Mucosa of descending colon (tissue), 3 donors: ENCODE measurements at places on chromosomes 1 and 21. TPM values are rescaled to one million over a fixed set of nuclear protein-coding genes. Genes with fewer than 3 reads are reported as not detected.

DNA sequence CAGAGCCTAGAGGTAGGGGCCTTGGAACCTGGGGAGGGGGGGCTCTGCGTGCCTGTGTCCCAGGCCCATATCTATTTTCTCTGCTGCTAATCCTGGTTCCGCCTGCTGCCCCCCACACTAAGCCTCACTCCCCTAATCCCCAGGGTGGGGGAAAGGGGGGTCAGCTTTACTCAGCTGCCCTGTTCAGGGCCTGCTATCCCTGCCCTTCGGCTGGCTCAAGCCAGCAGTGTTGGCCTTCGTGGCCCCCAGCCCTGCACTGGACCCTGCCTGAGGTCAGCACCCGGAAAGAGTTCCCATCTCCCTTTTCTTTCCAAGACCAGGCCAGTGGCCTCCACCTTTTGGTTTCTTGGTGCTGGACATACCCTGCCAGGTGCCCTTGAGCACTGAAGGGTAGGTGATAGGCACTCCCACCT is 8.4 kb downstream of the ZBTB7B start:
- no peak for DNase-seq

DNA sequence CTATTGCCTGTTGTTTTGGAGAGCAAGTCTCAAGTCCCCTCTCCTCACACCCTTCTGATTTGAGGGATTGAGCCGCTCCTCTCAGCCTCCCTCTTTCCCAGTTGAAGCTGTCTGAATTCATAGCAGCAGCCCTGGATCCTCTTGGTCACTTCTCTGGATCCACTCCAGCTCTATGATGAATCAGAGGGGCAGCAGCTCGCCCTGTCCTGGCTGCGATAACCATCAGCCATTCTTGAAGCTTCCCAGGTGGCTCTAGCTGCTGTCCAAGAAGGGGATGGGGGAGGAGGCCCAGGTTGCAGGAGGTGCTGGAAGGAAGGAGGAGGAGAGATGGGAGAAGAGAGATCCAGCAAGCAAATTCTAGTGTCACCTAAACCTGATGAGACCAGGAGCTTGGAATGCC is 31.3 kb downstream of the WNT4 start:
- no peak for DNase-seq

- DNase-seq, result no peak
Measured at GRCh38 chr1:11071463-11072215, 11.8 kb upstream of the SRM start.

GRCh38 chr1:38546636-38547035 is 312.9 kb downstream of the RRAGC start:
- DNase-seq, result no peak

GRCh38 chr1:207134581-207134980 is 30.5 kb downstream of the C4BPA start:
- no peak for DNase-seq

- DNase-seq, result no peak
Measured at GRCh38 chr21:39182484-39183271, 573 bp downstream of the PSMG1 start.

GRCh38 chr1:94966033-94966432 is 39.1 kb upstream of the CNN3 start:
- no peak for DNase-seq

- no peak for DNase-seq
Measured at GRCh38 chr1:64231153-64231552, 27.7 kb downstream of the UBE2U start.

DNA sequence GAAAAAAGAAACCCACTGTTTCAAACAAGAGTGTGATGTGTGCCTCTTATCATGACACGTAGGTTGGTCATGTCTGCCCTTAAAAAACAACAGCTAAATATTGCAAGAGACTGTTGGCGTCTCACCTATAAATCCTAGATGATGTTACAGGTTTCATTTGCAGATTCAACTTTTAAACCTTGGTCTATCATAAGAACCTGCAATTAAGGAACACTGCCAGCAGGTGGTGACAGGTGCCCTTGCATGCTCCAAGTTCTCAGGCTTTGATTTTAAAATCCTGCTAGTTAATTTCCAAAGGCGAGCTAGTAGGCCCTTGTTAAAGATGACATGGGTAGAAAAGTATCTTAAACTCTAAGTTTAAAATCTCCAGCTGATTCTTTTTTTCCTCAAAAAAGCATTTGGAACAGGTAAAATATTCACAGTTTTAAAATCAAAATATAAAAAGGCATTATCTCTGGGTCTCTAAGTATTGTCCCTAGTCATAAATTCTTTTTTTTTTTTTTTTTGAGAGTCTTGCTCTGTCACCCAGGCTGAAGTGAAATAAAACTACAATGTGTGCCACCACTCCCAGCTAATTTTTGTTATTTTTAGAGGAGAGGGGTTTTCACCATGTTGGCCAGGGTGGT is 39.1 kb downstream of the CLSTN1 start:
- no peak for DNase-seq

DNA sequence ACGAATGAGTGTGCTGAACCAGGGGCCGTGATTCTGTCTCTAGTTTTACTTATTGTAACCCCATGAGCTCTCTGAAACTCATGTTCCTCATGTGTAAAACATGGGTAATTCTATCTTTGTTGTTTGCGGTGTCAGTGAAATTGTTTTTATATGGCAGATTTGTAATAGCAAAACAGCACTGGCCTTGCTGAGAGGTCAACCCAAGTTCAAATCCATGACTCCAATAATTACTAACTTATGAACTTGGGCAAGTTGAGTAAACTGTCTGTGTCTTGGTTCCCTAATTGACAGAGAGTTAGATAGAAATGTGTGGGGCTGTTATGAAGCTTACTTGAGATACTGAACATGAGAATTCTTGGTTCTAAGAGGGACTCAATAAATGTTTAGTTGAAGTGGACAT is 17.8 kb downstream of the C1orf116 start:
- DNase-seq, result no peak

GRCh38 chr1:77539519-77540142 is 142.8 kb downstream of the ZZZ3 start:
- no peak for DNase-seq

DNA sequence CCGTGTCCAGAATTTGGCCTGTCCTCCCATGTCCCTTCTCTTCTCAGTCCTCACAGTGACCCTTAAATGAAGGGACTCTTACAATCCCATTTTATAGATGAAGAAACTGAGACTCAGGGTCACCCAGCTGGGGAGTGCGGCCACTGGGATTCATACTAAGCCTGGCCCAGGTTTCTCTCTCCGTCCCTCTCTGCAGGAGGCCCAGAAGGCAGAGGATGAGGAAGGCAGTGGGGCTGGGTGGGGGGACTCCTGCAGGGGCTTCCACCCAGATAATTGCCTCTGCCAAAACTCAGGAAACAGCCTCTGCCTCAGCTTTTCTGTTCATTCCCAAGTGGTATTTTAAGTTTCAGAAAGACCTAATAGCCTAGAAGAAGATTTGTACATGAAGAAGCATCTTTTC is 299.8 kb downstream of the MATN1 start:
- no peak for DNase-seq

- DNase-seq, result no peak
Measured at GRCh38 chr1:214492401-214493075, 58.9 kb downstream of the PTPN14 start.

- no peak for DNase-seq
Measured at GRCh38 chr1:63817700-63818099, 43.9 kb downstream of the ROR1 start.

DNA sequence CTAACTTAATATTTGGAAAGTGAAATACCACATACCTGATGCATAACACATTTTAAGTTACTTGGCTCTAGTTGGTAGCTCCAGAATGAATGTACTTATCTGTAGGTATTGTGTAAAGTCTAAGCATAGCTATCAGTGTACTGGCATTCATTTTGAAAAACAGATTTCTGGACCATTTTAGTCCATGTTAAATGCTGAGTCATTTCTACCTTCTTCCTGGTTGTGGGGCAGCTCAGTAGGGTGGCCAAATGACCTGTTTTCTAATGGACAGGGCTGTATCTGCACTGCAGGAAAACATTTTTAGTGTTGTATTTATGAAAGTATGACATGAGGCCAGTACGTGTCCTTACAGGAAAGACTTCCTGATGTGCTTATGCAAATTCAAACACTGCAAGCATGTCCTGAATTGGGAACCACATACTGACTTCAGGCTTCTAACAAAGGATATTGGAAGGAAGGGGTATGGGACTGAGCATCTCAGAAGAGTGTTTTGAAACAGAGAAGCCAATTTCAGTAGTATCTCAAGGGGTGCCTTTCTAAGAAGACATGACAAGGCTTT is 300.3 kb upstream of the B3GALT2 start:
- DNase-seq, result no peak

DNA sequence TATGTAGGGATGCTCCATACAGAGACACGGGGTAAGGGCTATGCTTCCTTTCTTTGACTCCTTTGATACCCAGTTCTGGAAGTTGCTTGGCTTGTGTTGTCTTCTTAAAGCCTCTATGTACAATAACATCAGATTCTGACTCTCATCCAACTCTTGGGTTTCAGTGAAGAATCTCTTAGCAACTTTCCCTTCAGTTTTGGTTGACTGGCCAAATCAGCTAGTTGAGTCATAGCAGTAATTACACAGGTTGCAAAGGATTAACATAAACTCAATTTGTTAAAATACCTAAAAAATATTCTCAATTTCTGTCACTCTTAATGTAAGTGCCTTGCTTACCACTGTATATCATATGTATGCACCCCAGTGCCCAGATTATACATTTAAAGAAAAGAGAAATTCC is 9.2 kb downstream of the CD1E start:
- no peak for DNase-seq

DNA sequence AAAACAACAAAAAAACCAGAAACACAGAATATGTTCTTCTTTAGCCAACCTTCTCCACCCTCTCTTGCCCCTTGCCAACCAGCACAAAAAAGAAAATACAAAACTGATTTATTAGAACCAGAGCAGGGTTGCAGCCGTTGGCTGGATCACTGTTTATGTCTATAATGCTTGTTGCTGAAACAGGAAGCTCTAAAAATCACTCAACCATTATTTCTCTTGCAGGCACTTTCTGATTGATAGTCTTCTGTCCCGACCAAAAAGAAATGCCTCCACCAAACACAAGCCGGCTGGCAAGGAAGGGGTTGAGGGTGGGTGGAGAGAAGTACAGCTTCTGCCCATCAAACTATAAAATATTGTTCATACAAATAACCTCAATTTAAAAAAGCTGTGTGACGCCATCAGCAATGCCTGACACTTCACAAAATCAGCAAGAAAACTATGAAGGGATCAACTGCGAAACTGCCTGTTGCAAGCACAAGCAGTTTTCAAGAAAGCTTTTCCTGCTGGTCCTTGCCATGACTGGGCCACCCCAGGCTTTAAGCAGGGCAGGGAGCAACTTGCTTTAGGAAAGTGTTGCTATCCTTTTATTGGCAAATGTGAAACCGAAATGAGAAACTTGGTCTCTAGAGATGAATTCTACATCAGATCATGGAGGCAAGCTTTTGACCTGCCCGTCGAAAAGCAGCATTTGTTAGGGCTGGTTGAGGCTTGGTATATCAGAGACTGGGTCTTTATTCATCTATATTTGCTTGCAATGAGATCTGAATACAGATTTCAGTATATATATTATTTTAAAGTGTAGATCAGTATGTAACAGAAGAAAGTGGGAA is 174.2 kb downstream of the RUNX1 start:
- DNase-seq, result no peak

DNA sequence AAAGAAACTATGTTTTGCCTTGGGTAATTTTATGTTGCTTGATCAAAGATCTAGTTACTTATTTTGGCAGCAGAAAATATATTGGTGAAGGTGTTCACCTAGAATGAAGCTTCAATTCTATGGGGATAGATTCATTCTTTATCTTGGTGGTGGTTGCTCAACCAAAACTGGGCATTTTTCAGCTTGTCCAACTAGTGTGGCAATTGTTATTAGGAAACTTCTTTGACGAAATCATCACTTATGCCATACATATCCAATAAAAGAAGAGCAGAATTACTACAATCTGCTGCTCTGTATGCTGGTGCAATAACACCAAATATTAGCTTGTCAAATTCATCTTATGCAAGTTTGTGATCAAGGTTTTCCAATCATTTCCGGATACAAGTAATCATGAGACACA is 26.8 kb upstream of the TMPRSS15 start:
- DNase-seq, result no peak

DNA sequence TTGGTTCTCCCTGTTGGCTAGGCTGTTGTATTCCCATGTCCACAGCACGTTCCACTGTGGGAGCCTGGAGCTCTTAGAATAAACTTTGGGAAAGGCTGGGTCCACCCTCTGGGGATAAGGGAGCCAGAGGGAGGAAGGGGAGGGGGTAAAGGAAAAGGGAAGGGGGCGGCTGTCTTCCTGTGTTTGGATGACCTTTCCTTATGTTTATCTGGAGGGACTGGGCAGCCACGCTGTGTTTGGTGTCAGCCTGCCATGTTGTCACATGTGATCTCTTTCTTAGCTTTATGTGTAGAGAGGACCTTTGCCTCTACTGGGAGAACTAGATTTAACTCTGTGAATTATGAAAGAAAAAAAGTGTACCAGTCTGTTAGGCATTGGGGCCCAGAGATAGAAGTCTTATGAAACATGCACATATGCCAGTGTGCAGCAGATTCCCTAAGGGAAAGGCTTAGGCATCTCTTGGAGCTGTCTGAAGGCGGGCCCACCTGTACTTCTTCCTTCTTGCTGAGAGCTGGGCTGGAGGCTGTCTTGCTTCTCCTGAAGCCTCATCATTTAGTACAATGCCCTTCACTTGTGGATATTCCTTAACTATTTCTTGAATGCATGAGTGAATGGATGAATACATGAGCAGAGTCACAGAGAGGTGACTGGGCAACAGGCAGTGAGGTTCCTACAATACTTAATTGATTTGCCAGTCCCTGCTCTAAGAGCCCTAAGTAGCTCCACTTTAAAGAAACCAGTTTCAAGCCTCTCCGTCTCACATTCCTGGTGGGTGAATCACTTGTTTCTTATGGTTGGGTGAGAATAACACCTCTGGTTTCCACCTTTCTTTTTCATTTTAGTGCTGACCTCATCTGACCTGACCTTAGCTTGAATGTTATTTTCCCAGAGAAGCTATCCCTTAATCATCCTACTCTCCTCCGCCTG is 62.5 kb upstream of the ARHGAP29 start:
- DNase-seq, result no peak

DNA sequence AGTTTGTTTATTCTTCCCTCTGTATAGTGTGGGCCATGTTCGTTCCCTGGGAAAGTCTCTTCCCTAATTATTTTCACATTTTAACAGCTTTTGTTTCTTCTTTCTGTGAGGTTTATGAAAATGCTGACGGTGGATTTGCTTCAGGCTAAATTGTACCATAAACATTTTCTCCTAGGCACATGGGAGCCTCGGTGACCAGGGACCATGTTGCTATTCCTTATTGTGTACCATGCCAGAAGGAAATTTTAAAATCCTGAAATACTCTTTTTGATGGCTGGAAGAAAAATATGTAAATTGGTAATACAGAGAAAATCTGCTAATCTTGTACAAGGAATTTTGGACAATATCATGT is 230.1 kb upstream of the JUN start:
- DNase-seq, result no peak

GRCh38 chr1:235004840-235005391 is 123.7 kb downstream of the TOMM20 start:
- DNase-seq, result no peak

GRCh38 chr1:32759521-32759981 is 57.0 kb upstream of the SYNC start:
- DNase-seq, result peak; percentile 80

- no peak for DNase-seq
Measured at GRCh38 chr1:53107570-53108322, 34.7 kb downstream of the SLC1A7 start.

NPR1 gene
- 2.3 TPM for total RNA-seq

OR2T4 gene
- total RNA-seq, result not detected

PRR9 gene
- not detected for total RNA-seq

SLAMF9 gene
- not detected for total RNA-seq

LCE1B gene
- not detected for total RNA-seq

HSD3B2 gene
- 2.3 TPM for total RNA-seq

GNAT2 gene
- total RNA-seq, result not detected

CDCA8 gene
- total RNA-seq, result 16.8 TPM

RPTN gene
- total RNA-seq, result not detected

PTGFR gene
- total RNA-seq, result 0.49 TPM

RGS1 gene
- 8.9 TPM for total RNA-seq

MIXL1 gene
- total RNA-seq, result 0.38 TPM
